ENCODE measurements at places on chromosomes 13 and 19.

- DNase-seq = no peak
Measured at GRCh38 chr13:21800837-21801616, 130.2 kb downstream of the FGF9 start.

DNA sequence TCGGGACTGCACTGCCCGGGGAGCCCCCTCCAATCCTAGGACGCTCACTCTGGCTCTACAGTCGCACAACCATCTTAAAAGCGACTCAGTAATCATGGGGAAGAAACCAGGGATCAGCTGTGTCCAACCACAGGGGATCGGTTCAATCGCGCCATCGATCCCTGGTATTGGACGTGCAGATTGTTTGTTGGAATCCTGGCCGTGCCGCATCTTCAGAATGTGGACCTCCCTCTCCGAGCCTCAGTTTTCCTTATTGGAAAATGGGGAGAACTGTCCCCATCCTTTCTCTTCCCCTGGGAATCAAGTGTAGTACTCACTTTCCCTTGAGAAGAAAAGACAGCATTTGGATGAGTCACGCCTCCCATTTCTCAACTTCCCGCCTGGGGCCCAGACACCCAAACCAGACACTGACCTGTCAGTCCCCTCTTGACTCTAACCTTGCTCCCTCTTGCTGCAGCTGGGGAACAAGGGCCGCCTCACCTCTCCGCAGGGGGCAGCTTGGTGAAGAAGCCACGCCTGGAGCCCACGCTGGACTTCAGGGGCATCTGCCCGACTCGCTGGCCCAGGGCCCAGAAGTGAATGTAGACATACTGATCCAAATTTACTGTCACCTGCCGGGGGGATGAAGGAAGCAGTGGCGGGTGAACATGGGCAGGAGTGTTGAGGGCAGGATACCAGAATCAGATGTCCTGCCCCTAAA is 17.6 kb downstream of the EMP3 start:
- DNase-seq = no peak

- no peak for DNase-seq
Measured at GRCh38 chr19:29851769-29852521, 40.2 kb downstream of the CCNE1 start.

GRCh38 chr13:98039964-98040363 is 86.5 kb downstream of the IPO5 start:
- no peak for DNase-seq

GRCh38 chr13:51764184-51765141 is 39.5 kb downstream of the DHRS12 start:
- DNase-seq = no peak

DNA sequence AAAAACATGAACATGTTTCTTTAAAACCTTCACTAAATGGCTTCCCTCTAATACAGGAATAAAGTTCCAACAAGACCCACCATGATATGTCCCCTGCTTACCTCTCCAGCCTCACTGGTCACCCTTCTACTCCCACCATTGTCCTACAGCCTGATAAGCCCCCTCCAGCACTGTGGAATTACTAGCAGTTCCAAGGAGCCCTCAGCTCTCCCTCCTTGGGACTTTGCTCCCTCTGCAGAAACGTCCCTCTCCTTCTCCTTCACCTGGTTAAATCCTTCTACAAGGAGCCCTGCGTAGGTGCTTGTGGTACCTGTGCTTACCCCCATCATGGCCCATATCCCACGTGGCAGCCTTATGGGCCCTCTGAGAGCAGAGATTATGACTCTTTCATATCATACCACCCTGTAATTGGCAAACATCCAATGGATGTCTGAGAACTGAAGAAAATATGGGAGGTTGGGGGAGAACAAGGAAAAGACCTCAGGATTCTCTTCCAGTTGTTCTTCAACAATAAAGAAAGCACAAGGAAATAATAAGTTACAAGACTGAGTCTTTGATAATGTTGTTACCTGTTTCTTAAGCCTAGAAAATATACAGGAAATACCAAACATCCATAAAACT is 26.1 kb upstream of the DOCK9 start:
- no peak for DNase-seq

DNA sequence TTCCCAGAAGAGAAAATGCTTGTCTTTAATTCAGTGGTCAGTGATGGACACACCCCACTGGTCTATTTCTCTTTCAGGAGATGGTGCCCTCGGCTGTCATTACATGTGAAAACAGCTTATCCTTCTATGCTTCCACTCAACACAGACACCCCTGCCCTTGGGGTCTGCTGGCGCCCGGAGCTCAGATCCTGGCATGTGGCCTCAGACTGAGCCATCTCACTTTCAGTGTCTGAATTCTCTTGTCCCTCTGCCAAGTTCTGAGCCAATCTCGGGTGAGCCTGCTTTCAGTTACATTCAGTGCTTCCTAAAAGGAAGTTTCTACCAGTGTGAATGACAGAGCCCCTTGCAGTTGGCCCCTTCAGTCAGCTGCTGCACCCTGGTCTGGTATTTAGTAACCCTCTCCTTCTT is 293.6 kb downstream of the DNAJC15 start:
- no peak for DNase-seq

- DNase-seq = peak; percentile 56
Measured at GRCh38 chr13:52599848-52600603, 42.2 kb upstream of the HNRNPA1L2 start.

DNA sequence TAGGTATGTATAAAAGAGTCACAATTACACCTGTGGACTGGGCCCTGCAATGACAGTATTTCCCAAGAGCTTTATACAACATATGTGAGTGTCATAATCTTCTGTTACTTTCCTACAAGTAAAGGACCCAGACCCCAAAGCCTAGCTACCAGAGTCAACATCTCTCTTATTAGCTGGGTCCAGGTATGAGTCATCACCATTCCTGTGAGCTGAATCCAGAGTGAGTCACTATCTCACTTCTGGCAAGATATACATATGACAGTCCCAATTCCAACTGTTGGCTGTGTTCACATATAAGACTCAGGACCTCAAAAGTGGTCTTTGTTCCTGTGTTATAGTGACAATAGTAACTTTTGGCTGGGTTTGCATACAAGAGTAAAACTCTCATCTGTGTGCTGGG is 46.7 kb downstream of the ZNF729 start:
- DNase-seq = no peak

GRCh38 chr13:28531077-28531844 is 36.3 kb upstream of the FLT1 start:
- peak; percentile 3 for DNase-seq

GRCh38 chr19:58328999-58329398 is 2.2 kb downstream of the ZSCAN22 start:
- DNase-seq = peak; percentile 20

DNA sequence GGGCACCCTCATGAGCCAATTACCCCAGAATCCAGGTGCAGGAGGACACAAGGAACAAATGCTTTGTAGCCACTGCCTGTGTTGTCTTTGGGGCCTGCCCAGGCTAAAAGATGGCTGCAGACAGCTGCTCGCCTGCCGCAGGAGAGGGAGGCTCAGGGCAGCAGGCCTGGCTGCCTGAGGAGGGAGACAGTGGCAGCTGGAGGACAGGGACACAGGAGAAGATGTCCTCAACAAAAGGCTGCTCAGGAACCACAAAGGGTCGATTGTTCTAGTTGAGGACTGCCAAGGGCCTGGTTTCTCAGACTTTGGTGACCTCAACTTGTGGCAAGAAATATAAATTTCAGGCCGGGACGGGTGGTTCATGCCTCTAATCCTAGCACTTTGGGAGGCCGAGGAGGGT is 7.6 kb downstream of the SIRT2 start:
- no peak for DNase-seq

DNA sequence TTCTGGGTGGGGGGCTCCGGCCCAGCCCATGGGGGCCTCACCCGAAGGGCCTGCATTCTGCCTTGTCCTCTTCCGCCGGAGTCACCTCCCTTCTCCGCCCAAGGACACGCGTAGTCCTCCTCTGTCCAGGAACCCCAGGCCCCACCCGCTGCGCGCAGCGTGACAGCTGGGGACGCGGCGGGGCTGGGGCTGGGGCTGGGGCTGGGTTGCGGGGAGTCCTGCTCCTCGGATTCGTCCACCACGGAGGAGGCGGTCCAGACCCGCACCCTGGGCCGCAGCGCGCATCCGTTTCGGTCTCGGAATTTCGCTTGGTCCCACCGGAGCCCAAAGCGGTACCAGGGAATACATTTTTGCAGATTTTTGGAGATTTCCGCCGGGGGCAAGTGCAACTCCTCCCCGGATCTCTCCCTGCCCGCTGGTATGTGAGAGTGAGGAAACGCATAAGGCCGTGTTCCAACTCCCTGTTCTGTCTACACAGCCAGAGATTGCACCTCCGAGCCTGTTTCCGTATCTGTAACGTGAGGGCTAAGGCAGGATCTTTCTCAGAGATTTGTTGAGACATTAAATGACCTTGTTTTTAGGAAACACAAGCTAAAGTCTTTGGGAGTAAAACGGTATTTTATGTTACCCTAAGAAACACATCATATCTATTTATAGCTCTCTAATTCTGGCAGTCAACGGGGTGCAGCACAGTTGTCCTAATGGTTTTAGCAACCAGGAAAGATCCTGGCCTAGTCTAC is at the start of gene COX7A1:
TSS of gene COX7A1 (minus strand) at position 96 of the 740 bp plus-strand sequence. CDS start at position 56, 40 bp downstream.
- peak; percentile 64 for DNase-seq

DNA sequence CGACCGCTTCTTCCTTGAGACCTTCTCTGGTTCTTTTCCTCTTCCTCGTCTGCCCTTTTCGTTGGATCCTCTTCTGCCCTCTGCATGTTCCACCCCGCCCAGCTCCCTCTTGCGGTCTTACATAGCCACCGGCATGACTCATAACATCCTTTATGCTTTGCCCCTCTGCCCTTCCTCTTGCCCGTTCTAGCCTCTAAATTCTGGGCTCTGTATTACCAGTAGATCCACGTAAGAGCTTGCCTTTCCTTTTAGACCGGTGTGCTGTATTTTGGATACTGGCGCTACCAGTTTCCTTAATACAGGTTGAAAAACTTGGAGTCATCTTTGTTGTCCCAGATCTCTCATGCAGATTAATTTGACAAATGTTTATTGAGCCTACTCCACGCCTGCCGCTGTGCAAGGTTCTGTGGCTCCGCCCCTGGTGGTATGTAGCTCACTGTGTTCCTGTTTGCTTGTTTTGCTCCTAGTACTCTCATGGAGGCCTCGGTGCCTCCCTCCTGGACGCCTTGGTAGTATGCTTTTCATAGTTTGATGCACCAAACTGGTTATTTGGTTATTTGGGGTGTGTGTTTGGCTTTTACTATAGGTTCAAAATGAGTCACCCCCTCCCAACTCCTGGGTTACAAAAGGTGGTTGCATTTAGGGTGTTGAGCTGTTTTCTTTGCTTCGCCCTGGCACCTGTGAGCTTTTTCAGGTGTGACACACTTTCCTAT is 1.7 kb downstream of the GTF3A start:
- DNase-seq = peak; percentile 88

DNA sequence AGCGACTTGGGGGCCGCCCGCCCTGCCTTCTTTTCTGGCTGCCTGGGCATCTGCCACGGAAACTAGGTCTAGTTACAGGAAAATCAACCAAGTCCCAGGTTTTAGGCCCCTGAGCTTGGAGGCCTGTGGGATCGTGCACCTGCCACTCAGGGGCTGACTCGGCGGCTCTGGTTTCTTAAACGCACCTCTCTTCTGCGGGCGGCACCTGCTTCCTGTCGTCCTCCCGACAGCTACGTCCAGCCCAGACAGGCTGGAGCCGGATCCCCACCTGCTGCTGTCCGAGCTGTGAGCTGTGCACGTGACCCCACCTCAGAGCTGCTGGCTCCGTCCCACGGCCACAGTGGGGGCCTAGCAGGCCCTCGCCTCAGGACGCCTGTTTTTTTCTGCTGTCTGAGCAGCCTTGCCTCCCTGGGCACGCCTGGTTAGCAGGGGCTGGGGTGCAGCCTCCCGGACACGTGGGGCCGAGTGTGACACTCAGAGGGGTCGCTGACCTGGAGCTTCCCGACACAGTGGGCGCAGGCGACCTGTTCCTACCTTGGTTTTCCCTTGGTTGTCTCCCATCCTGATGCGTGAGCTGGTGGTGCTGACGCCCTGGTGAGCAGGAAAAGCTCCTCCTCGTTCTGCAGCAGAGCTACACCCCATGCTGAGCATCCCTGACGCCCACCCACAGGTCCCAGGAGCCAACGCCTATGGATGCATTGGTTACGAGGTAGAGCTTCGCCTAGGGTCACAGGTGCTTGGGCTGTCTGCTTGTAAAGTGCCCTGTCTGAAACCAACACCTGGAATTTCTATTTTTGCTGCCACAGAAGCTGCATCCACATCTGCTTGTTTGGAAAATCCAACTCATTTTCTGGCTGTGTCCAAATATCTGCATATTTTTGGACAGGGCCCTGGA is 17.5 kb downstream of the TMEM255B start:
- DNase-seq = no peak

GRCh38 chr13:48265217-48265815 is 32.3 kb downstream of the ITM2B start:
- DNase-seq = no peak

GRCh38 chr19:14694641-14695266 is 4.9 kb downstream of the ZNF333 start:
- DNase-seq = no peak

GRCh38 chr13:20105161-20105689 is 55.6 kb downstream of the GJA3 start:
- no peak for DNase-seq

DNA sequence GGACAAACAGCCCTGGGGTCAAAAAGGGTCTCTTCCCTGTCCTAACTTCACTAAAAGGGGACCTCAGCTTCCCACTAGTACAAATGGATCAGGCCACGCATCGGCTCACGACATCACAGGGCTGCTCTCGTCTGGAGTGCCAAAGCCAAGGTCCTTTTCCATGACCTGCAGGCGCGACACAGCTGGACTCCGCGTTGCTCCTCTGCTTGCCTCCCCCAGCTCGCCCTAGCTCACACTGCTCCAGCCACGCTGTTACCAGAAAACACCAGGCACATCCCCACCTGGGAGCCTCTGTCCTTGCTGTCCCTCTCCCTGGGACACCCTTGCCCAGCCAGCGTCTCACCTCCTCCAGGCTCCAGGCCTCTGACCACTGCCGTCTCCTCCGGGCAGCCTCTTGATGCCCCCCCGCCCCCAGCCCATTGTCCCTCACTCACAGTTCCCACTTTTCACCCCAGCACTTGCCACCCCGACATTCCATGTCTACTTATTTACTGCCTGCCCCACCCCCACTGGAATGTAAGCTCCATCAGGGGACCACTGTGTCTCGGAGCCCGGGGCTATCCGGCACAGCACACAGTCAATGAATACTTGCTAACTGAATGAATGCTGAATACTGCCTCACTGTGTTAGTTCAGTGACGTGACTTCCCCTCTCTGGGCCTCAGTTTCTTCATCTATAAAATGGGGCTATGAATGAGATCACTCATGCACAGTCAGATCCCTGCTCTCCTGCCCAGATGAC is 20.7 kb downstream of the AKT2 start:
- DNase-seq = no peak

- DNase-seq = peak; percentile 65
Measured at GRCh38 chr13:51801631-51802099, 2.3 kb downstream of the DHRS12 start.

- DNase-seq = no peak
Measured at GRCh38 chr19:30497034-30497433, 124.8 kb downstream of the ZNF536 start.

DNA sequence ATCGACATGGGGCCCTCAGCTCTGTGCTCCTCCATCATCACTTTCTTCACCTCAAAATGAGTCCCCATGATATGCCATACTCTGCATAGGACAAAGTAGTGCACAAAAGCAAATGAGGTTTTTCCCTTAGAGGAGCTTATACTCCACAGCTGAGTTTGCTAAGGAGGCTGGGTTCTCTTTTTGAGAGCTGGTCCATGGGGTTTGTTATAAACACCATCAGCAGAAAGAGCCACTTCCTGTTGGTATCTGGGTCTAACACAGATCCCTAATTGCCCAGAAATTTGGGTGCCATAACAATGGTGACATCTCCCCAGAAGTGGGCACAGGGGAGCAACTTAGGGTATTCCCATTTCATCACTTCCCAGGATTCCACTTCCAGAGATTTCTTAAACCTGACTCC is 395.7 kb downstream of the FOXO1 start:
- no peak for DNase-seq

- DNase-seq = no peak
Measured at GRCh38 chr13:43128504-43128961, 105.1 kb downstream of the DNAJC15 start.
